ENCODE measurements at places on chromosomes 4 and X. TPM values are rescaled to one million over a fixed set of nuclear protein-coding genes. Genes with fewer than 3 reads are reported as not detected.

DNA sequence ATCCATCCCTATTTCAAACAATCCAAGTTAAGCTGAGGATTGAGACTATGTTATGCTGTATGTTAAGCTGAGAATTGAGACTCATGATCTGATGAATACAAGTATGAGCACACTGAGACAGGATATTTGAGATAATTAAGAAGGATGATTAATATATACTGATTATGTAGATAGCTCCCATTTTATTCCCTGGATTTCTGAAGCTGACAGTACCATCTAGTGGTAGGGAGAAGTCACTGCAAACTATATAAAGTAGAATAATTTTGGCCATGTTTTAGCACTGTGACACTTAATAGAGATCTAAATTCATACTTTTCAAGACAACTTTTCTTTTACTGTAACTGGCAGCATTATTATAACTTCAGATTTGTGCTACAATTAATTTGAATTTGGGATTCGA, 63.8 kb upstream of the HPRT1 start:
- peak; percentile 43 for DNase-seq

RNF128 gene
- total RNA-seq: 0.17 TPM

DNA sequence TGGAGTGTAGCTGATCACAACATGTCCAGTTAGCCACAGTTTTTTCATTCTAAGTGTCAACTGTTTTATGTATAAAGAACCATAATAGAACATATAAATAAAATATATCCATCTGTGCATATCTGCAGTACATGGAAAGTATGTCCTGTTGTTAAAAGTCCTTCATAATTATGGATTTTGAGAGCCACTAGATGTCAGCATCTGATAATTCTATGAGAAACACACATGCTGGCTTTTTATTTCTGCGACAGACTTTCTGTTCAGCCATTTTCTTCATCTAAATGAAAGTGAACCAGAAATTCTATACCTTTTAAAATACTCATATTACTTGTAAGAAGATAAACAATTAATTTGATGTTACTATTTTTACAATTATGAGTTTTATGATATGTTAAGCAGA, 251.5 kb downstream of the GPM6A start:
- peak; percentile 55 for DNase-seq

XAGE2 gene
- total RNA-seq: not detected

GRCh38 chrX:2614911-2615310, 76.2 kb upstream of the CD99 start:
- DNase-seq: no peak

- no peak for DNase-seq
These were observed 119.4 kb downstream of the AFAP1 start for GRCh38 chr4:7820031-7820818.

DNA sequence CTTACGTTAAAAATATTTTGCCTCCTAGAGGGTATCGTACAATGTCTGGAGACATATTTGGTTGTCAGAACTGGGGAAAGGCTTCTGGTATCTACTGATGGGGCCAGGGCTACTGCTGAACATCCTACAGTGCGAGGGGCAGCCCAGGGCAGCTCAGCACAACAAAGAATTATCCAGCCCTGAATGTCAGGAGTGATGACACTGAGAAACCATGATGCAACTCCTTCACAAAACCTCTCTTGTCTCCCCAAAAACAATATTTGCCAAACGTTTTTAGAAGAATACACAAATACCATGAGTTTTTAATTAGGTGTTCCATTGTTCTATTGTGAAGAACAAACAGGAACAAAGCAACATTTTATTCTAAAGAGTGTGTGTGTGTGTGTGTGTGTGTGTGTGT, 43.4 kb upstream of the CLNK start:
- no peak for DNase-seq

DNA sequence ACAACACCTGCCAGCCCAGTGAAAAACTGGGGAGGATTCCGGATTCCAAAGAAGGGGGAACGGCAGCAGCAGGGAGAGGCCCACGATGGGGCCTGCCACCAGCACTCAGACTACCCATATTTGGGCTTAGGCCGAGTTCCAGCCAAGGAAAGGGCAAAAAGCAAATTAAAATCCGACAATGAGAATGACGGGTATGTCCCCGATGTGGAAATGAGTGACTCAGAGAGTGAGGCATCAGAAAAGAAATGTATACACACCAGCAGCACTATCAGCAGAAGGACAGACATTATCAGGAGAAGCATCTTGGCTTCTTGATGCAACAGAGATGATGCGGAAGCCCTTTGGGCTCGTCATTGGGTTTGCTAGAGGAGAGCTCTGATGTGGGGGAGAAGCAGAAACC, 62.4 kb downstream of the JADE1 start:
- peak; percentile 87 for DNase-seq

GRCh38 chr4:71828470-71828869, 44.6 kb upstream of the GC start:
- DNase-seq: no peak

DNA sequence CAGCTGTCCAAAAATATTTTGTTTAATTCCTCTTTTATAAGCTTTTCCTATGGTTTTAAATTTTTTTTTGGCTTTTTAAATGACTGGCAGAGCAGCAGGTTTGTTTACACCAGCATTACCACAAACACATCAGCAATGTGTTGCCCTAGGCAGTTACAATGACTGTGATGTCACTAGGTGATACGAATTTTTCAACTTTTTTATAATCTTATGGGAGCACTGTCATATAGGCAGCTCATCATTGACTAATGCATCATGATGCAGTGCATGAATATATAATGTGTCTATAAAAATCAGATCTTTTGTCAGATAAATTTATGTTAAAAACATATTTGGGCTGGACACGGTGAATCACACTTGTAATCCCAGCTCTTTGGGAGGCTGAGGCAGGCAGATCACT, 231.6 kb upstream of the SLIT2 start:
- no peak for DNase-seq

- peak; percentile 95 for DNase-seq
These were observed at the start of gene FHIP1A for GRCh38 chr4:151408630-151409469. Gene FHIP1A, plus strand, starts transcription at chr4:151409176. Its CDS starts 157,084 bp downstream, at chr4:151566260.

DNA sequence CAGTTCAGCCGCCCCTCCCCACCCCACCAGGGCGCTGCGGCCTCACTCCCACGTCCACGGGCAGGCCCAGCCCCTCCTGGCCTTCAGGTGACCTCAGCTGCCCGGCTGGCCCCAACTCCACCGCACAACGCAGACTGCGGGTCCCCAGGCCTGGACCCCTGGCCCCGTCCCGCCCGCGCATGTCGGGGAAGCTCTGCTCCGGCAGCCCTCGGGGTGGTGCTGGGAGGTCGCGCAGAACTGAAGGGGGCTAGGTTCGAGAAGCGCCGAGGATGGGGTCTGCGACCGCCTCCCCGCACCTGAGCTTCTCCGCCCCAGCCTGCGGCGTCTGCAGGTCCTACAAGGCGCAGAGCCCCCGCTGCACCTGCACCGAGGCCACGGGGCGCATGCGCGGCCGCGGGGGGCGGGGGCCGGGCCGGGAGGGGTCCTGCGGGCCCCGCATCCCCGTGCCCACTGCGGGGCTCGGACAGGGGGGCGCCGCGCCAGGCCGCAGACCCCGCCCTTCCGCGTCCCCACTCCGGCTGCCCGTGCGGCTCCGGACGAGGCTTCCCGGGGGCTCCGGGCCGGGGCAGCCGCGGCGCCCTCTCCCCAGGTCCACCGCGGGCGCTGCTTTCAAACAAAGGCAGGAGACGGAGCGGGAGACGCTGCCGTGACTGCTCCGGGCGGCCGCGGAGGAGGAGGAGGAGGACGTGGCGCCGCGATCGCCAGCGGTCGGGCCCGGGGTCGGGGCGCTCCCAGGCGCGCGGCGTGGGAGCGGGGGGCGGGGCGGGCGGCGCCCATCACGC, 672 bp upstream of the NAT8L start:
- DNase-seq: no peak

DNA sequence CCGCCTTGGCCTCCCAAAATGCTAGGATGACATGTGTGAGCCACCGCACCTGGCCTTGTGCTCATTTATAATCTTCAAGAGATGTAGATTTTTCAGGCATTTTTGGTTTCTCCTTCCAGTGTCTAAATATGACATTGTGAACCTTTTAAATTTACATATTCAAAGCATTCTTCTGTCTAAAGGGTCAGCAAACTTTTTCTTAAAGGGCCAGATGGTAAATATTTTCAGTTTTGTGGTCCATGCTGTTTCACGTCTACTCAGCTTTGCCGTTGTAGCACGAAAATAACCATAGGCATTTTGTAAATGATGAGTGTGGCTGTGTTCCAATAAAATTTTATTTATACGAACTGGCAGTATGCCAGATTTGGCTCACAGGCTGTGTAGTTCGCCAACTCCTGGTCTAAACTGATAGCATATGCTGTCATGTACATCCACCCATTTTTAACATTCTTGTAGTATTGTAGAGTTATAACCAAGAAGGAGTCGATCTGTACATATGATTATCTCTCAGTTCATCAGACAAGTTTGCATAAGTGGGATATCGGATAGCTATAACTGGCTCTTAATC, 12.7 kb upstream of the GCNA start:
- DNase-seq: no peak

DNA sequence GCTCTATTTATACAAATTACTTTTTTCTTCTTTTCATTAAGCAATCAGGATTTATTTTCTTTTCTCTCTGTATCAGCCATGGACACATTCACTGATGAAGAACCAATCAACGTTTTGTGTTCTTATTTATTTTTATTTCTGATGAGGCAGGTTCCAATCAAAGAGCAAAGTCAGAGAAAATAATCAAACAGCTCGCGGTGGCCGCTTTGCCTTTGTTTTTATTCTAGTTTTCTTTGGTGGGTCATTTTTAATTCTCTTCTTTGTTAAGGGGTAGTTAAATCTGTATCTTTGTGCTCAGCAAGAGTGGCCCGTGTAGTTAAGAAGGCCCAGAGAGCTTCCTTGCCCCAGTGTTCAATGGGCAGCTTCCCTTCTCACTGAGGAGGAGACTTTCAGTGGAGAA, 71.4 kb downstream of the FBXO8 start:
- DNase-seq: no peak

DNA sequence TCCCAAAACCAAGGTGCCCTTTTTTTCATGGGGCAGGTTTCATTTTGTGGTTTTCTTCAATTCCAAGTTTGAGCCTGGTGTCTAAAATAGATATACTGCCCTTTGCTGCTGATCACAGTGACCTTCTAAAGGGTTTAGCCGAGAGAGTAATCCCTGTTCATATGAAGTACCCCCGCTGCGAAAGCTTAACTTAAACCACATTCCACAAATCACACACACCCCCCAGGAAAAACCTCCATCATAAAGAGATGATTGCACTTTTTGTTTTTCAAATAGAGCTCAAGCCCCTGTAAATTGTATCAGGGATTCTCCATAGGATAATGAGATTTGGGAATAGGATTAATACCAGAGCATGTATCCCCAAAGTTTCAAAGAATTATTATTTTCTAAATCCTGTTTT, 90.8 kb downstream of the USP46 start:
- DNase-seq: no peak

DNA sequence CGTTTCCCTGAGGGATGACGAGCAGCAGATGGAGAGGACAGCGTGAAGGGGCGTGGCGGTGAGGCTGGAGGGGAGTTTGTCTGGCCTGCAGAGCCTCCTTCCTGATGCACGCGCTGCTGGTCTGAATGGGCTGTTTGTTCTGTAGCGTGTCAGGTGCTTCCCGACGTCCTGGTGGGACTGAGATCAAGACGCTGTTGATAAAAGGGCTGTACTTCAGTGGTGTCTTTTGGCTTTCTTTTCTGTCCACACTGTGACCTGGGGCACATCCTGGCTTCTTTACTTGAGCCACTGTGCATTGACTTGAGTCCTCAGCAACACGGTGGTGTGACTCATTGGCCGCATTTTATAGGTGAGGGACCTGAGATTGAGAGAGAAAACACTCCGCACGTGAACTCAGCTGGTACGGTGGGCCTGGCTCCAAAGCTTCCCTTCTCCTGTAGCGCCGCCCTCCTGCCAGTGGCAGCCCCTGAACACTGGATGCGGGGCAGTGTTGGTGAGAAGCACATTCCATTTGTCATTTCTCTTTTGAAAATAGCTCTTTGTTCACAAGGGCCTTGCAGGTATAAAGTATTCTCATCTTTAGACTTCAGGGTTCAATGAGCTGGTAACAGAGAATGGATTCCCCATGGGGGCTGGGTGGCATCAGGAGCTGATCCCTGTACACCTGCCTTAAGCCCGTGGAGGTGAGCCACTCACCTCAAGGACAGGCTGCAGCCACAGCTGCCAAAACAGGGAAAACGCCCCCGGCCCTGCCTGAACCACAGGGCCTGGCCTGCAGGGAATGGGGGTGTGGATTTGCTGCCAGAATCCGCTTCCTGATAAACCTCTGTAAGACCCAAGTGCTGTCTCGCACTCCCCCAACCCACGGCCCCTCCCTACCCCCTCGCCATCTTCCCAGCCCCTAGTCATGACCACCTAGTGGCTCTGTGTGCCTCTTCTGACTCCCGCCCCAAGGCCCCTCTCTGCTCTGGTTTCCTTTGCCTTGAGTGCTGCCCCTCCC, 29.2 kb downstream of the NSG1 start:
- no peak for DNase-seq

DNA sequence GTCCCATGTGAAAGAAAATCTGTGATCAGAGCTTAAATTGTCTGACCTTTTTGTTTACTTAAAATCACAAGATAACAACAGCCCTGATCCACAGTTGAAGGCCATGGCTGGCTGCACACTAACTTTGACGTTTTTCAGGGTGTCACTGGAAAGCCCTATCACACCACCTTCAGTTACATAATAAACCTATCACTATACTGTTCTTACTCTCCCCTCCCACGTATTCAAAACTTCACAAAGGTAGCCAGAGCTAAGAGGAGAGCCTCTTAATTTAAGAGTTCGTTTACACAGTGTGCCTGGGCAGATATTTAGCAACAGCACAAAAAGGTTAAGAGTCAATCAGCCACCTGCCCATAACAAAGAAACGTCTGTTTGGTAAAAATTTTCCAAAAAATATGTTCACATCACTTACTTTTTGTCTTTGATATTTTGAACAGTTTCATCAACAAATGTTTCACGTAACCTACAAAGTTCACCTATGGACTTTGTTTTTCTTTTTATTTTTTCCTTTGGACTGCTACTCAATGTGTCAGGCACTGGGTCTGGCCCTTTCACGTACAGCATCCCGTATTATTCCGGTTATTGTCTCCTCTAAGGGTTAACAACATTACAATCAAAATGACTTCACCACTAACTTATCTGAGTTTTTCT, 25.0 kb downstream of the RFC1 start:
- DNase-seq: no peak

ANXA5 gene
- total RNA-seq: 476 TPM

DOCK11 gene
- total RNA-seq: 1.9 TPM

SOD3 gene
- not detected for total RNA-seq

- no peak for DNase-seq
These were observed 14.9 kb downstream of the NKX6-1 start for GRCh38 chr4:84484236-84484635.

- DNase-seq: no peak
These were observed 143.5 kb downstream of the MGST2 start for GRCh38 chr4:139808808-139809756.

Data from MCF 10A (cell line).